ENCODE measurements at places on chromosomes 2 and 18.

DNA sequence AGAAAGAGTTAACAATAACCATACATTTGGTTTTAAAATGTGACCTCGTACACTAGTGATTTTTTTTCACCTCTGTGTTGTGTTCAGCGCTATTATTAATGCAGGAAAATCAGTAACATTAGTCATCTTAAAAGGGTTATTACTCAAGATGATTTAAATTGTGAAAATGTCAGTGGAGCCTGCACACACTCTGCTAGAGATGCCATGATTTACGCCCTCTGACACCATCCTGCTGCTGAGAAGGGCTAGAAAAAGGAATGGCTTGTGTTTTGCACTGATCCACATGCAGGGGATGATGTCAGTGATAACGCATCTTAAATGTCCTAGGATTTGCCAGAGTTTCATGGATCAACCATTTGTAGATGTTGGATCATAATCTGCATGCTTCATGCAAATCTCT, 121.3 kb upstream of the BOD1L2 start:
- no peak for DNase-seq

GRCh38 chr2:228657807-228658402, 476.4 kb upstream of the SPHKAP start:
- DNase-seq = no peak

DNA sequence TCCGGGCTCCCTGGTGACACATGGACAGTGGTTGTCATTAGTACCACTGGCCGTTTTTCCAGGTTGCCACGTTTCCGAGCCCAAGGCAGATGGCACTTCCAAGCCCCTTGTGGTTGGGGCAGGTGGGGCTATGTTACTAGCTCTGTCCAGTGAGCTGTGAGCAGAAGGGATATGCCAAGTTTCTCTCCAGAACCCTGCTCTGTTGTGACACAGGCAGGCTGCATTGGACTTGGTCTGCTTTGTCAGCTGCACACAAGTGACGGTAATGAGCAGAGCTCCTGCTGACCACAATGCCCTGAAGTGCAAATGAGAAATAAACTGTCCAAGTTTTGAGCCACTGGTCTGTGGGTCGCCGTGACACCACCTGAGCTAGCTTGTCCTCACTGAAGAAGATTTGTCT, 118.8 kb downstream of the GYPC start:
- no peak for DNase-seq

DNA sequence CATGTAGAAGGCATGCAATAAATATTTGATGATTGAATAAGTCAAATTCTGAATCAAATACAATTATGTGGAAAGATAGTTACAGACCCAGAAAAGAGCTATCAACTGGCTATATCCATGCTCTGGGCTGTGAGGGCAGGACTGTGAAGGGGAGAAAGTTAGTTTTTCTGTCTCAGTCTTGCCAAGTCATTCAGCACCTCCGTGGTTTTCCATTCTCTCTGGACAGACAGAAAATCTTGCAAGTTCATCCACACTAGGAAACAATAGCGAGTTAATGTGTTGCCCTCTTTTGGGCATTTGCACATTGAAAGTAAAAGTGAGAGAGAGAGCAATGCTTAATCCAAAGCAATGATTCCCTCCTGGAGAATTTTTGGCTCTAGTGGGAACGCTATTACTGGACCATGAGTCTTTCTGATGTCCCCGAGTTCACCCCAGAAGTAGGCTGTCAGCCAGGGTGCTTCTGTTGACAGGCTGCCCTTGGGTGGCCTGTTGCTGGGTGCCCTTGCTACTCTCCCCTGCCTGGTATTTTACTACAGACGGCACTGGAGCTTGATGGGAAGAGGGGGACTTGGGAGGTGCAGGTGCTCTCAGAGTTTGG, 238.3 kb downstream of the LOXHD1 start:
- DNase-seq = no peak

GRCh38 chr2:7884338-7884737, 797.5 kb upstream of the ID2 start:
- no peak for DNase-seq

- DNase-seq = no peak
Measured at GRCh38 chr2:48448274-48449061, 81.5 kb upstream of the STON1 start.

DNA sequence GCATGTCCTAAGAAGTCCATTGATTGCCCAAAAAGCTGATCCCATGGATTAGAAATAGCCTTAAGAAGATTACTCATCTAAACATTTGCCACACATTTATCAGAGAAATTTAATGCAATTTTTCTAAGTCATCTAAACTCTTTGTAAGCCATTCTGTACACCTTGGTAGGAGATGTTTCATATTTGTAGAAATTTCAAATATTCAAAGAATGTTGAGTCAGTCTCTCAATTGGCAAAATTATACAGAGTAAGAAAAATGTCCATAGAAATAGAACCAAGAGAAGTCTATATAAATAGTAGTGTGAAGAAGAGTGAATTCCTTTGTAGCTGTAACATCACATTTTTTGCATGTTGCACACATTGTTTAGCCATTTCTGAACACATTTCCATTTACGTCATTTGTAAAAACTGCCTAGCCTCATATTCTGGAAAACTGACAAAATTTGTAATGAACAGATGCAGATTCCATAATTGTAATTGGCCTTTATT, 128.6 kb downstream of the MSTN start:
- DNase-seq = no peak

DNA sequence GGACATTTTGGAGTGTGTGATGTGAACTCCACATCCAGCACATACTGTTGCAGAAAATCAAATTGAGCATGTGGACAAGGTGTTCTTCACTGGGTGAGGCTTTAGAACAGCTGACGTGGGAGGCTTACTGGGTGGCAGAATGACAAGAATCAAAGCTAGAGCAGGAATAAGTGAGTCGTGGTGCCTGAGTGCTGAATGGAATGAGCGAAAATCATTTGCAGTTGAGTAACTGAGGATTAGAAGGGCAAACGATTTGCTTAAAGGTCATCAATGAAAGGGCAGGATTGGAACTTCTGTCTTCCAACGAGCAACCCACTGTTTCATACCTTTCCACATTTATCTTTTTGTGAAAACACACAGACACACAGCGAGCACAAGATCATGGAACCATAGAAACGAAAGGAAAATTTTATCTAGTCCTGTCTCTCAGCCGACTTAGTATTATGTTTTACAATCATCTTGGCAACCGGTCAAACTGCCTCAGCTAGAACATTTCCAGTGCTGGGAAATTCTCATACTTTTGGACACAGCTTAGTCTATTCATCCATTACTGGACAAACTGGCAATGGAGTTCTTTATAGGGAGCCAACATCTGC, 7.2 kb upstream of the DAW1 start:
- no peak for DNase-seq

DNA sequence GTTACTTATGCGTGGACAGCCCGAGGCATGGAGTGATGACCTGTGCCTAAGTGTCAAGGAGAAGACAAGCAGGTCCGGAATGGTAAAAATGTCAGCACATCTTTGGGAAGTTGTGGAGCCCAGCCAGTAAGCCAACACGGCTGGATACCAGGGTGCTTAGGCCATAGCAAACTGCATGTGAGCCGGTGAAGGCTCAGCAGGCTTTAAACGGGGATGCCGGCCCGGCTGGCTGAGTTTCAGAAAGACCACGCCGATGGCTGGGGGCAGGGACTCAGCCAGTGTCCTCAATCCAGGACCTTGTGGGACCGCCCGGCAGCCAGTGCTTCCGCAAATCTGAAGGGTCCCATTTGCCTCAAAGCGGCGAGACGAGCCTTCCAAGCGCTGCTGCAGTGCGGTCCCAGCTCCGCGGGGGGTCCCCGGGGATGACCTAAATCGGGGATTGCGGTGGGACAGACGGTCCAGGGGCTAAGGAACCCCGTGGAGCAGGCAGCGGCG, 946 bp upstream of the AGAP1 start:
- DNase-seq = no peak

- DNase-seq = no peak
Measured at GRCh38 chr2:127138281-127138680, 31.3 kb upstream of the BIN1 start.

DNA sequence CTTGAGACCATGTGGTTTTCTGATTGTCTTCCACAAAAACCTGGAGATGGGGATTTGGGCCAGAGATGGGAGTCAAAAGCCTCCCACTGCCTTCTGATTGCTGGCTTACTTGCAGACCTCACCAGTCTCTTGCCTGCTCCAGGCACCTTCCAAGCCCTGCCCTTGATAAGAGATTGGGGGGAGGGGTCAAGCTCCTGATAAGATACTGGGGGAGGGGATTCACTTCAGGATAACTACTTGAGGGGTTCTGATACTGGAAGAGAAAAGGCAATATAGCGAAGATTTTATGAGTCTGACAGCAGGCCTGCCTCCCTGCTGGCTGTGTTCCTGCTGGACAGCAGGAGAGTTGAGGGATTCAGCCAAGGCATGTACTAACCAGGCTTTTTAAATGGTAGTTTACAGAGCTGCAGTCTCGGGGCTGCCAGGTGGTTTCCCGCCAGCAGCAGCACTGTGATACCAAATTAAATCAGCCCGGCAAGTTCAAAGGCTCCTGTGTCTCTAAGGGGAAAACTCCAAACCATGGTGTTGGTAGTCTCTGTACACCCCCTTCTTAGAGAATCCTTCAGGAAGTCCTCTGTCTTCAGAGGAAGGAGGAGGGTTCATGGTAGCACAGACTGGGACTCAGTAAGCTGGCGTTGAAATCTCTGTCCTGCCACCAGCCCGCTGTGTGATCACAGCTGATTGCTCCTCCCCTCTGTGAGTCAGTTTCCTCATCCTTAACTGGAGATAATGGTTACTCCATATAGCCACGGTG, 58.3 kb downstream of the FBXO36 start:
- DNase-seq = no peak

DNA sequence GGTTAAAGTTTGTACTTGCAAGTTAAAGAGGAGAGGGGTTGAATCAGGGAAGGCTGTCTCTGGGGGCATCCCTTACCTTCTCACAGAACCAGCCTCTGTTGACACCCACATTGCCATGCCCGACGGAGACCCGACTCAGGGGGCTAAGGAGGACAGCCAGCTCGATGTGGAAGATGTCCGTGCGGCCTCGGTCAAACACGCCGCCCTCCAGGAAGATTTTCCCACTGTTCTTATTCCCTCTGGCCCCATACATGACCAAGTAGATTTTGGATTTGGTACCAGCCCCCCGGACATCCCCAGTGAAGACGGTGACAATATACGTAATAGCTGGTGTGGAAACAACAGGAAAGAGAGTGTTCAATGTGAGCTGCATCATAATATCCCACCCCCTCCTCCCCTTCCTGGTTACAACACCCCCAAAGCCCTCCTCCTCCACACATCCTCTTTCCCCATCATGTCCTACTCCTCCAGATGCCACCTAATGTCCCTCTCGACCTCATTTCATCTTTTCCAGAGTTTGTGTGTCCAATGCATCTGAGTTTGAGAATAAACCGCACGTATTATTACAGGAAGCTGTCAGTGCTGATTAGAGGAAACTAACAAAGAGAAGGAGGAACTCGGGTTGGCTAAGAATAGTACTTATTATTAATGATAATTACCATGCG, 55.7 kb downstream of the LOXHD1 start:
- DNase-seq = no peak

GRCh38 chr2:28674713-28675068, 76.9 kb upstream of the PPP1CB start:
- no peak for DNase-seq

- no peak for DNase-seq
Measured at GRCh38 chr2:143524119-143524553, 394.9 kb downstream of the ARHGAP15 start.

- DNase-seq = no peak
Measured at GRCh38 chr2:98379311-98380202, 33.3 kb downstream of the CNGA3 start.

DNA sequence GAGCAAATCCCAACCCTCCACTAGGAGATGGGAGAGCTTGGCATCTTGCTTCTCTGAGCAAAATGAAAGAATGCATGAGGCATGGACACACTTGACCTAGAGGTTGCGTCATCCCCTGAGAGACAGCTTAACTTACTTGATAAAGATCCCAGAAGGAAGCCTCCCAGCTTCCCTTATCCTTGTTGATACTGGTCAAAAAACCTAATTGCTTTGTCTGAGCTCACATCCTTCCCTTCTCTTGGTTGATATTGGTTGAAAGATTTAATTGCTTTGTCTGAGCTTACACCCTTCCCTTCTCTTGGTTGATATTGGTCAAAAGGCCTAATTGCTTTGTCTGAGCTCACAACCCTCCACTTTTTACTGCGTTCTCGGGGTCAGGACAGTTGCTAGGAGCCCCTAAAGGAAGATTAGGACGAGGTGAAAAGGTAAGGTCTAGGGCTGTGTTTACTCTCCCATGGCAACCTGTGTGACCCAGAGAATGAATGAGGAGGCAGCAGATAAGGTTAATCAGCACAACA, 12.2 kb upstream of the BOD1L2 start:
- DNase-seq = no peak

- DNase-seq = no peak
Measured at GRCh38 chr2:176745543-176746200, 466.9 kb upstream of the HNRNPA3 start.

DNA sequence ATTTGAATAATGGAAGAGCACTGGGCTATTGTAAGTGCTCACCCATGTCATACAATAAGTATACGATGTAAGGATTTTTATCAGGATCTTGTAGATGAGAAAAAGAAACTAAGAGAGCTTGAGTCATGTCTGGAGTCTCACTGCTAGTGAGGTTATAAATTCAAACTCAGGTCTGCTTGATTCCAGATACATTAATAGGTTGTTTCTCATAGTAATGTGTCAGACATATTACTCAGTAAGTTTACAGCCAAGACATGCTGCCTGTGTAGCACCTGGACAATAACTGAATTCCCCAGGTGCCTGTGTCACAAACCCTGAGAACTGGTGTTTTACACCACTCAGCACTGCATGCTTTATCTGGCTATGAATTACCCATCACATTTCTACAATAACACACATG, 216.9 kb upstream of the LRP1B start:
- no peak for DNase-seq

DNA sequence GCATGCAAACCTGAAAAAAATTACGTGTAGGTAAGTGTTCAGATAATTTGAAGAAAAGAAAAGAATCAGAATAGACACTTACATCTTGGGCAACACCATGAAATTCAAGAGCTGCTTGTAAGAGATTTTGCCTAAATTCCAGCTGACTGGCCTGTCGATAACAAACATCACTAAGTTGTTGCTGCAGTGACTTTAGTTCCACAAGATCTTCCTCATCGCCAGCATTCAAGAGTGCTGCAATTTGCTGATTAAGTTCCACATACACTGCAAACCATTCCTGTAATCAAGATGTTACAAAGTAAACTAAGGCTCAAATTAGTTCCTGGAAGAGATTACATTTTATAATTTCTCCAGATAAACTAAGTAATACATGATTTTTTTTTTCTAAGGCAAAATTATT, 74.3 kb upstream of the CCDC141 start:
- DNase-seq = no peak
